ENCODE measurements at places on chromosomes 1 and 21. TPM values are rescaled to one million over a fixed set of nuclear protein-coding genes. Genes with fewer than 3 reads are reported as not detected.

Gene KRTAP19-3
- not detected for total RNA-seq

Gene LGR6
- total RNA-seq: 0.46 TPM

Gene SPRR2B
- not detected for total RNA-seq

Gene GPR61
- total RNA-seq: 0.30 TPM

Gene PAQR7
- 4.5 TPM for total RNA-seq

Gene C1orf159
- total RNA-seq: 5.5 TPM

Gene LRRN2
- total RNA-seq: 0.82 TPM

Gene FNDC7
- not detected for total RNA-seq

Gene MPZL1
- total RNA-seq: 106 TPM

Gene AK4
- 43.1 TPM for total RNA-seq

Gene DNAI4
- total RNA-seq: 2.9 TPM

Gene NBPF20
- 2.5 TPM for total RNA-seq

Gene RNASEL
- total RNA-seq: 7.6 TPM

Gene BMP8B
- 1.7 TPM for total RNA-seq

Gene NPL
- total RNA-seq: 23.7 TPM
